ENCODE measurements at places on chromosomes 11 and 22. TPM values are rescaled to one million over a fixed set of nuclear protein-coding genes. Genes with fewer than 3 reads are reported as not detected.
A peak's percentile ranks its signal among the peaks of the same experiment; 100 is the strongest.

GRCh38 chr11:104957280-104957679 lies 11.1 kb downstream of the CASP4 start:
- H3K4me1 ChIP-seq: no peaks in the 10 kb centered on the region
- DNase-seq: peak; percentile 1
- no peaks in the 10 kb centered on the region for H3K27me3 ChIP-seq
- no peak overlapping the region for H3K4me3 ChIP-seq
- H3K36me3 ChIP-seq: peaks cover 19% of the 10 kb centered on the region
- H3K27ac ChIP-seq: no peak overlapping the region

SLN gene
- total RNA-seq: not detected

- peak overlapping the region; percentile 65 for H3K27ac ChIP-seq
- no peak for DNase-seq
- peaks cover 19% of the 10 kb centered on the region for H3K4me1 ChIP-seq
- peaks cover 5% of the 10 kb centered on the region for H3K36me3 ChIP-seq
Observed at GRCh38 chr11:102188488-102188887, 78.2 kb downstream of the YAP1 start.

RIBC2 gene
- 0.28 TPM for total RNA-seq

NEFH gene
- 1.7 TPM for total RNA-seq

DNA sequence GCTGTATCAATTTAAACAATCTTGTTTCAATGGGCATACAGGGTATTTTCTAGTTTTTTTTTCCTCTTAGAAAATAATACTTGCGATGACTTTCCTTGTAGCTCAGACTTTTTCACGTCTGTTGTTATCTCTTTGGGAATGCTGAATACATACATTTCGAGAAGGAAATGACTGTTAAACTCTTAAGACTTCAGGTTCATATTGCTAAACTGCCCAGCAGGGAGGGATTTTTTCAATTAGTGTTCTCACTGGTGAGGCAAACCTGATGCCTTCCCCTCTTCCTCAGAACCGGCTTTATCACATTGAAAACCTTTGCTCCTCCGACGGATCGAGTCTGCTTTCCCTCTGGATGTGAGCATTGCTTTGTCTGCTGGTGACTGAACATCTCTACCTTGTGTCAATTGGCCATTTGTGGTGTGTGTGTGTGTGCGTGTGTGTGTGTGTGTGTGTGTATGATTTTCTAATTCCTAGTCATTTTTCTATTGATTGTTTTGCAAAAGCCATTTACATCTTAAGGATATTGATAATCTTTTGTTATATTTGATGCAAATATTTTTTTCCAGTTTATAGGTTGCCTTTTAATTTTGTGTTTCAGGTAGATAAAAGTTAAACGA lies 6.6 kb downstream of the NEAT1 start:
- H3K27me3 ChIP-seq: no peaks in the 10 kb centered on the region
- peaks cover 2% of the 10 kb centered on the region for H3K4me1 ChIP-seq
- H3K36me3 ChIP-seq: peaks cover 35% of the 10 kb centered on the region

- DNase-seq: no peak
- no peak overlapping the region for H3K27ac ChIP-seq
- H3K4me3 ChIP-seq: no peak overlapping the region
- H3K27me3 ChIP-seq: no peaks in the 10 kb centered on the region
- peaks cover 9% of the 10 kb centered on the region for H3K4me1 ChIP-seq
Observed at GRCh38 chr22:35917651-35918050, 111.0 kb downstream of the RBFOX2 start.

PIH1D2 gene
- 2.2 TPM for total RNA-seq

DEUP1 gene
- total RNA-seq: not detected

GRK2 gene
- total RNA-seq: 23.9 TPM

DNA sequence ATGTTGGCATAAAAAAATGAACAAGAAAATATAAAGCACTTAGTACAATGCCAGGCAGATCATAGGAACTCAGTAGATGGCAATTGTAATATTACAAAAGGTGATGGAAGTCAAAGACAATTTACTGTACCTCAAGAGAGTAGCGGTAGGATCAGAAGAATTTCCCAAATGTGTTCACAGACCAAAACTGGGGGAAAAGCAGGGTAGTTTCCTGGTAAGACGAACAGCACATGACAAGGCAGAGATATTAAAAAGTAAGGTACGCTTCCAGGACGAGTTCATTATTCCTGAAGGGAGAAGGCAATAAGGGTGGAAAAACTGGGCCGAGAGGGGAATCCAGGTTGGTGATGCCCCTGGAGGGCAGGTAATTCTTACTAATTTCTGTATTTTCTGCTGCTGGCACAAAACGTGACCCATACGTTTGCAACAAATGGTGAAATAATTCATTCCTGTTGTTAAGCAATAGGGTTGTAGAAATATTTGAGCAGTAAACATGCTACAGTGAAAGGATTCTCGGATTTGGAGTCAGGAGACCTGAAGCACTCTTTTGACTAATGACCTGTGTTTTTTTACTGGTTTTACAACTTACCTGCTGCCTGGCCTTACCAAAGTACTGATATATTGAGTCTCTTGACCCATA lies 786 bp upstream of the ANKRD42 start:
- H3K36me3 ChIP-seq: peaks cover 9% of the 10 kb centered on the region
- DNase-seq: no peak
- H3K27me3 ChIP-seq: no peaks in the 10 kb centered on the region
- H3K4me1 ChIP-seq: peaks cover 4% of the 10 kb centered on the region
- H3K4me3 ChIP-seq: peak overlapping the region; percentile 85
- peak overlapping the region; percentile 99 for H3K27ac ChIP-seq

STK33 gene
- total RNA-seq: 2.3 TPM

GRCh38 chr11:19391652-19392051 lies 150.9 kb upstream of the E2F8 start:
- H3K27ac ChIP-seq: no peak overlapping the region
- H3K4me3 ChIP-seq: no peak overlapping the region
- H3K36me3 ChIP-seq: no peaks in the 10 kb centered on the region

All from IMR-90 (cell line).